ENCODE measurements at places on chromosomes 12 and 14. TPM values are rescaled to one million over a fixed set of nuclear protein-coding genes. Genes with fewer than 3 reads are reported as not detected.

The DAO gene
- not detected for total RNA-seq

The ARHGEF40 gene
- total RNA-seq, result 51.0 TPM

The FGF23 gene
- total RNA-seq, result not detected

The PRPF39 gene
- 37.5 TPM for total RNA-seq

The FKBP11 gene
- total RNA-seq, result 19.0 TPM

The POTEG gene
- not detected for total RNA-seq

The FOXN4 gene
- not detected for total RNA-seq

The HOXC12 gene
- total RNA-seq, result not detected

The PTPRR gene
- total RNA-seq, result 0.27 TPM

The TMEM106C gene
- 149 TPM for total RNA-seq

DNA sequence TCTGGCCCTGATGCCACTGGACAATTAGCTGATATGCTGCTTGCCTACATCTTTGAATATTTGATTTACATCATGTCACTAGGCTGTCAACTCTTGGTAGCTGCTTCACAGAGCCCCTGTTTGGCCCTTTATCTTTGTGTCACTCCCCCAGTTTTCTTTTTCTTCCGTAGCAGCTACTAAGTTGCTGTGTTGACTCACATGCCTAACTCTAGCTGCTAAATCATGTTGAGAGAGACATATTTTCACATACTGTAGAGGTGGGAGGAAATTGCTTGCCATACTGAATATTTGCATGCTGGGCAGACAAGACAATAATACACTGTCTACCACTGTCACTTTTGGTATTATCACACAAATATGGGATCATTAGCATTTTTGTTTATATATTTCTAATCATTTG is 147.1 kb upstream of the NOVA1 start:
- no peak overlapping the region for H3K27ac ChIP-seq
- no peaks in the 10 kb centered on the region for H3K4me1 ChIP-seq
- no peak for DNase-seq

GRCh38 chr12:100106861-100107260 is 35.8 kb downstream of the BLTP3B start:
- no peak for DNase-seq
- H3K27ac ChIP-seq, result no peak overlapping the region
- no peaks in the 10 kb centered on the region for H3K4me1 ChIP-seq
- H3K27me3 ChIP-seq, result no peaks in the 10 kb centered on the region
- peaks cover 11% of the 10 kb centered on the region for H3K36me3 ChIP-seq
- H3K4me3 ChIP-seq, result no peak overlapping the region

- DNase-seq, result no peak
- H3K36me3 ChIP-seq, result no peaks in the 10 kb centered on the region
- no peak overlapping the region for H3K27ac ChIP-seq
- H3K4me1 ChIP-seq, result peaks cover 21% of the 10 kb centered on the region
Observed at GRCh38 chr12:106580671-106581508, 1.9 kb upstream of the RFX4 start.

DNA sequence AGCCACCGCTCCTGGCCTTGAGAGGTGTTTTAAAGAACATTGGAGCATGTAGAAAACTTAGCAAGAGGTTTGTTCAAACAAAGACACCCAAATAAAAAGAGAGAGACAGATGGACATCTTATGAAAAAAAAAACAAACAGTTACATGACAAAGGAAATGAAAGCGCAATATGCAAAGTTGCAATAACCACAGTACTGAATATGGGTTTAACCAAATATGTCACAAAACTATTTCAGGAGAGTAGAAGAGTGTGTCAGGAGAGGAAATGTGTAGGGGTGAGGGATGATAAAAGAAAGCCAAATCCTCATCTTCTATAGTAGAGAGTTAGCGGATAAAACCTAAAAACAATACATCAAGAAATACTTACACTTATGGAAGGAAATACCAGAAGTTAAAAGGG is 98.4 kb downstream of the GTF2A1 start:
- no peaks in the 10 kb centered on the region for H3K27me3 ChIP-seq
- H3K4me1 ChIP-seq, result no peaks in the 10 kb centered on the region
- H3K4me3 ChIP-seq, result no peak overlapping the region
- H3K36me3 ChIP-seq, result no peaks in the 10 kb centered on the region
- no peak for DNase-seq

GRCh38 chr12:91406920-91407341 is 224.3 kb upstream of the DCN start:
- no peak overlapping the region for H3K4me3 ChIP-seq
- no peaks in the 10 kb centered on the region for H3K4me1 ChIP-seq

GRCh38 chr14:86570371-86570770 is 1040.4 kb downstream of the FLRT2 start:
- H3K4me3 ChIP-seq, result no peak overlapping the region
- H3K4me1 ChIP-seq, result no peaks in the 10 kb centered on the region
- no peak overlapping the region for H3K27ac ChIP-seq
- no peaks in the 10 kb centered on the region for H3K27me3 ChIP-seq
- no peaks in the 10 kb centered on the region for H3K36me3 ChIP-seq
- no peak for DNase-seq

- H3K4me1 ChIP-seq, result peaks cover 18% of the 10 kb centered on the region
- peak within 1 kb of the TSS; percentile 95 for H3K4me3 ChIP-seq
- peaks cover 4% of the 10 kb centered on the region for H3K36me3 ChIP-seq
- H3K27me3 ChIP-seq, result no peaks in the 10 kb centered on the region
- peak; percentile 93 for DNase-seq
Observed at GRCh38 chr14:102362545-102363181, at the start of the genes CINP and TECPR2. TSS of gene CINP (minus strand) at chr14:102362890. CDS start at chr14:102362851, 39 bp downstream. TSS of gene TECPR2 (plus strand) at chr14:102362941. CDS start at chr14:102376722, 13,781 bp downstream.

- no peak overlapping the region for H3K4me3 ChIP-seq
- no peaks in the 10 kb centered on the region for H3K4me1 ChIP-seq
- no peaks in the 10 kb centered on the region for H3K36me3 ChIP-seq
- H3K27ac ChIP-seq, result no peak overlapping the region
- DNase-seq, result no peak
Observed at GRCh38 chr12:44627387-44628166, 248.5 kb downstream of the NELL2 start.

- no peaks in the 10 kb centered on the region for H3K4me1 ChIP-seq
- H3K4me3 ChIP-seq, result no peak overlapping the region
- H3K27me3 ChIP-seq, result no peaks in the 10 kb centered on the region
- no peaks in the 10 kb centered on the region for H3K36me3 ChIP-seq
- H3K27ac ChIP-seq, result no peak overlapping the region
- no peak for DNase-seq
Observed at GRCh38 chr12:118219106-118219505, 83.2 kb downstream of the PEBP1 start.

DNA sequence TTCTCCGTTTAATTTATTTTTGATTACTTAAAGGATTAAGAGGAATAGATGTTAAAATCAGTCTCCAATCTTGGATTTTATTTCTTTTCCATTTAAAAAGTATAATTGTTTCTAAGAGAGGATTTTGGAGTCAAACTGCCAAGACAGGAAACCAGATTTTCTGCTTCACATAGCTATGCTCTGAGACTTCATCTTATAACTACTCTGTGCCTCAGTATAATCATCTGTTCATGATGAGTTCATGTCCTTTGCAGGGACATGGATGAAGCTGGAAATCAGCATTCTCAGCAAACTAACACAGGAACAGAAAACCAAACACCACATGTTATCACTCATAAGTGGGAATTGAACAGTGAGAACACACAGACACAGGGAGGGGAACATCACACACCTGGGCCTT is 9.0 kb upstream of the TAS2R31 start:
- H3K27me3 ChIP-seq, result no peaks in the 10 kb centered on the region
- no peak overlapping the region for H3K27ac ChIP-seq
- no peaks in the 10 kb centered on the region for H3K4me1 ChIP-seq
- no peak overlapping the region for H3K4me3 ChIP-seq
- H3K36me3 ChIP-seq, result no peaks in the 10 kb centered on the region
- no peak for DNase-seq

DNA sequence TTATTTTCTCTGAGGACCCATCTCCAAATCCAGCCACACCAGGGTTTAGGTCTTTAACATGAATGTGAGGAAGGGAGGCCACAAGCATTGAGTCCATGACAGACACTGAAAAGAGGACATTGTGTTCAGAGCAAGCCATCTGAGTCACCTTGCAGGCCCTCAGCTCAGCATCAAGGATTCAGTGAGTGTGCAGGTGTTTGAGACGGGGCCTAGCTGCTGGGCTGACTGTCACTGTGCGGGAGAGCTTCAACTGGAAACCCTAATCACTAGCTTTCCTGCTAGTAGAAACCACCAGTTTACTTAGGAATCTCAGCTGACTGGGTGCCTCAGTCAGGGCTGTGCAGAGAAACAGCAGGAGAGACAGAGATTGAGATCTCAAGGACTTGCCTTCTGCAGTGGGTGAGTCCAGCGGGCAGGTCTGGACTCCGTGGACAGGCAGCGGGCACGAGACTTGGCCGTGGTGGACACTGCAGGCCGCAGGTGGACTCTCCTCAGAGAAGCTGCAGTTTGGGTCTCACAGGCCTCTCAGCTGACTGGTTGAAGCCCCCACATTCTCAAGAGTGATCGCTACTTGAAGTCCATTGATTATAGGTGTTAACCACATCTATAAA is 86.1 kb upstream of the DYNC1H1 start:
- H3K27ac ChIP-seq, result no peak overlapping the region
- no peaks in the 10 kb centered on the region for H3K27me3 ChIP-seq
- DNase-seq, result no peak
- H3K4me1 ChIP-seq, result no peaks in the 10 kb centered on the region
- peaks cover 2% of the 10 kb centered on the region for H3K36me3 ChIP-seq
- H3K4me3 ChIP-seq, result no peak overlapping the region

- DNase-seq, result no peak
- peak overlapping the region; percentile 85 for H3K4me3 ChIP-seq
- H3K27me3 ChIP-seq, result no peaks in the 10 kb centered on the region
- peak overlapping the region; percentile 81 for H3K27ac ChIP-seq
- peaks cover 22% of the 10 kb centered on the region for H3K4me1 ChIP-seq
Observed at GRCh38 chr12:27711317-27711682, 668 bp downstream of the MRPS35 start.

All from thoracic aorta (tissue), 2 donors.